Right atrium auricular region (tissue), 2 donors: ENCODE measurements at places on chromosomes 12 and 14. TPM values are rescaled to one million over a fixed set of nuclear protein-coding genes. Genes with fewer than 3 reads are reported as not detected.

GRCh38 chr12:120922279-120922678 lies 18.1 kb upstream of the SPPL3 start:
- H3K36me3 ChIP-seq = no peaks in the 10 kb centered on the region
- H3K4me1 ChIP-seq = no peaks in the 10 kb centered on the region
- H3K27ac ChIP-seq = no peak overlapping the region
- no peaks in the 10 kb centered on the region for H3K27me3 ChIP-seq
- no peak for DNase-seq
- no peak overlapping the region for H3K4me3 ChIP-seq

RBM23 gene
- total RNA-seq = 774 TPM

- DNase-seq = no peak
- no peaks in the 10 kb centered on the region for H3K36me3 ChIP-seq
- H3K4me3 ChIP-seq = no peak overlapping the region
- H3K27me3 ChIP-seq = no peaks in the 10 kb centered on the region
- no peaks in the 10 kb centered on the region for H3K4me1 ChIP-seq
- no peak overlapping the region for H3K27ac ChIP-seq
These were observed 362.3 kb downstream of the NAV3 start for GRCh38 chr12:78192979-78193378.

- no peaks in the 10 kb centered on the region for H3K27me3 ChIP-seq
- H3K4me1 ChIP-seq = no peaks in the 10 kb centered on the region
- H3K27ac ChIP-seq = no peak overlapping the region
- H3K4me3 ChIP-seq = no peak overlapping the region
- no peaks in the 10 kb centered on the region for H3K36me3 ChIP-seq
- DNase-seq = no peak
These were observed 28.0 kb downstream of the RCOR1 start for GRCh38 chr14:102620413-102620812.

DNA sequence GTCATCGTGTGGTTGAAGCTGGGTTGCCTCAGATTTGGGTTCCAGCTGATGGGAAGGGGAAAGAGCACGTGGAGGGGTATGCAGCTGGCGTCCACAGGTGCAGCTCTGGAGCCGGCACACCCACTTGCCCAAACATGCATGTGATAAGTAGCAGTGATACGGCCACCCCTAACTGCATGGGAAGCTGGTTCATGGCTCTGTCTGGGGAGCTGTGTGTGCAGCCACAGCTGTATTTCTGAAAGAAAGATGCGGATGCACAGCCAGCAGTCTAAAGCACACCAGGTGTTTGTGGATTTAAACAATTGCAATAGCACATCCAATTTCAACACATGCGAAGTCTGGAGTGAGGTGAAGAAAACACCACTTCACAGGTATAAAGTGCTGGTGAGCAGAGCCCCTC lies 181.4 kb downstream of the EFCAB11 start:
- no peak for DNase-seq
- no peaks in the 10 kb centered on the region for H3K4me1 ChIP-seq
- no peaks in the 10 kb centered on the region for H3K36me3 ChIP-seq
- H3K27ac ChIP-seq = no peak overlapping the region
- H3K27me3 ChIP-seq = no peaks in the 10 kb centered on the region

GLS2 gene
- total RNA-seq = 0.96 TPM
